ENCODE measurements at places on chromosomes 2 and 18.

GRCh38 chr2:8412082-8412481, 269.8 kb upstream of the ID2 start:
- peak; percentile 56 for DNase-seq

GRCh38 chr18:75210274-75211001, at the start of gene TSHZ1:
TSHZ1 (plus strand) TSS chr18:75210797; CDS start chr18:75211877, 1,080 bp downstream.
- DNase-seq: peak; percentile 93

- DNase-seq: no peak
Measured at GRCh38 chr2:176114120-176114929, 2.3 kb upstream of the HOXD10 start.

- no peak for DNase-seq
Measured at GRCh38 chr2:54638774-54639187, 84.7 kb upstream of the EML6 start.

GRCh38 chr18:2853926-2854664, 7.3 kb downstream of the EMILIN2 start:
- no peak for DNase-seq

- peak; percentile 34 for DNase-seq
Measured at GRCh38 chr18:44229693-44230108, 451.0 kb upstream of the SETBP1 start.

GRCh38 chr18:25517881-25518715, 166.1 kb upstream of the ZNF521 start:
- no peak for DNase-seq

DNA sequence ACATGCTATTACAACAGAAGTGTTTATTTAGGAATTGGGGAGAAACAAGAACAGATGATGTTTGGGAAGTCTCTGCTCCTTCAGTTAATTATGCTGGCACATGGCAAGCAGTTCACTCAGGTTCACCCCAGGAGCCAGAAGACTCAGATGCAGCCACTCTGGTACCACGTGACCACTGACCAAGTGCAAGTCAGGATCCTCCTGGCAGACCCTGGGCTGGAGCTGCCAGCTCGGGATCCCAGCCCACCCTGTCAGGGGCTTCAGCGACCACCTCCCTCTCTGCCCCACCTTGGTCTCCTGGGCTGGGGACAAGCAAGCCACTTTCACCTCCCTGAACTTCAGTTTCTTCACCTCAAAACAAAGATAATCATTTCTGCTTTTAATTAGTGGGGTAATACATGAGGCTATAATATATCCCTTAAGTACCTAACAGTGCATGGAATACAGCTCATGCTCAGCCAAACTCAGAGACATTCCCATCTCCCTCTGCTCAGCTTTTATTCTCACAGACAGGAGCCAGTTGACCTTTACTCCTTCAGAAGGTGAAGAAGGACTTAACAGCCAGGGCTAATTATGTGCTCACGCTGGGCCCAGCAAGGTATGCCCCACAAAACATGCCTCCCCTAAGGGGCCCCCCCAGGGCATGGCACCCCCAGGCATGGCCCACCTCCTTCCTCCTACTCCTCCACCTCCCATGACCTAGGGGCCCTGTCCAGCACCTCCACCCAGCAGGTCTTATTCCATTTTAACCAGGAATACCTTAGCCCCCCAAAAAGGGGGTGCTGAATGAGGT, 11.8 kb downstream of the CRACDL start:
- no peak for DNase-seq

- no peak for DNase-seq
Measured at GRCh38 chr2:134461511-134461910, 207.6 kb downstream of the MGAT5 start.

DNA sequence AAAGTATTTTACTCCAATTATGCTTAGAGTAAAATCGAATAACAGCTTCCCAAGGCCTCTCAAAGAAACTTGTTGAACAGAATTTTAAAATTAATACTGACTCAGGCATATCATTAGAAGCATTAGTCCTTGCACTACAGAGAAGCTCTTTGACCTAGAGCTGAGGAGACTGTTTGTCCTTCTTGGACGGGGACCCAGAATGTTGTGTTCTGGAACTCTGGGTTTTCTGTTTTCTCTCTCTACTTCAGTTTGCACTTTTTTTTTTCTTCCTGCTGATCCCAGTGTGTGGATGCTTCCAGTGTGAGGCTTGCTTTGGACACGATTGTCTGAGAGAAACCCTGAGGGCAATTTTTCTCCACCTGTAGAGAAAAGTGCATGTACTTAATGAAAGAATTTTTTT, 847.6 kb downstream of the SOCS6 start:
- no peak for DNase-seq

- DNase-seq: no peak
Measured at GRCh38 chr2:114009205-114009944, 119.5 kb downstream of the ACTR3 start.

- DNase-seq: no peak
Measured at GRCh38 chr2:223576873-223577272, 25.3 kb downstream of the SCG2 start.

DNA sequence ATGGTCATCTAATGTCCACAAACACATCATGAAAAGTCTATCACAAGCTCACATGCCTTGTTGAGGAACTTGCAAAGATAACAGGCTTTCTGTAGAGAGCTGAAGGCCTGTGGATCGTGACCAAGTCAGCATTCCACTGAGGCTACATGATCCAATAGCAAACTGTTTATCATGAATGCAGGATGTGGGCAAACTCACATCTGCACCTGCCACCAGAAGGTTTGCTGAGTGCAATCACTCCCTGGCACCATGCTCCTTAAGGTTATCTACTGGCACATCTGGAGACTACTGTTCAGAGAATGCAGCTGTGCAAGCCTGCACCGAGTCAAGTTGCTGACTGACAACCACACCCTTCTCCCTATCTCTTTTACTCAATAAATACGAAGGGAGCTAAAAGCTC, 67.3 kb upstream of the ACAA2 start:
- DNase-seq: no peak

DNA sequence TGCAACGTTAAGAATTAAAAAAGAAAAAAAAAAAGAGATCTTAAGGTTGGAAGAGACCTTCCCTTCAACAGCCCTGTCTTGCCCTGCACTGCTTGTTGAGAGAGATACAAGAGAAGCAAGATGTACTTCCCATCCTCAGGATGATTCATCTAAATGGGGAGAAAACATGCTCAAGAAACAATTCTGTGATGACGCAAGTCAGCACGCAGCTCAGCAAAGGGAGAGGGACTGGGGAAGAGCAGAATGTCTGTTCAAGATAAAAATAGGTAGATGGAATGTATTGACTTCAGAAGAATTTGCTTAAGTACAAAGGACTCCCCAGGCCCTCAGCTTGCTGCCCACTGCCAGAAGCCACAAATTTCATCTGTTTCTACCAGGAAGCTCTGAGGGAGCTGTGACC, 198.2 kb upstream of the SPRED2 start:
- DNase-seq: no peak

DNA sequence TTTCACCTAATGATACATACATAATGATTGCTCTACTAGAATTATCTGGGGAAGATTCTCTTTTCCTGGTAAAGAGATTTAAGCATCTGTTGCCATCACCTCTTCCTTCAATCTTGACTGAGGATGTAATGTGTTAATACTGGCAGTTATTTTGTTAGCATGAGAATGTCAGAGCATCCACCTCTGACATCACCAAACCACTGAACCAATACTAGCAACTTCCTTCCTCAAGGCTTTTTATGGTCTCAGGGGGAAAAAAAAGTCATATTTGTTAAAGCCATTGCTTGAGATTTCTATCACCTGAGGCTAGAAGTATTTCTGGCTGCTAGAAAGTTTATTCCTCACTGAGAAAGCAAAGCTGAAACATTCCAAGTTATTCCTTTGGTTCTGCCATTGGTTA, 48.5 kb downstream of the DSEL start:
- no peak for DNase-seq

DNA sequence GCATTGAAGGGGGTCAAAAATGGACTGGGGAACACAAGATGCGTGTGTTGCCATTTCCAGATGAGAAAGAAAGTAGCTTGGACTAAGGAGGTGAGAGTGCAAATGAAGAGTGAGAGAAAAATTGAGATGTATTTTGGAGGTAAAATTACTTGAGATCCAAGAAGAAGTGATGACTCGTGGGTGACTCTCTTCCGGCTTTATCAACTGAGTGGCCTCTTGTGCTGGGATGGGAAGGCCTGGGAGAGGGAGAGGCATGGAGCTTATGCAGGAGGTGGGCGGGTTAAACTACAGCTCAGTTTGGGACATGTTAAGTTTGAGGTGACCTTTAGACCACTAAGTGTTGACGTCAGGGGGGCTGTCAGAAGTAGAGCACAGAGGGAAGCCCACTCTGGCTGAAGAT, 34.9 kb downstream of the SULT1C2 start:
- no peak for DNase-seq

- no peak for DNase-seq
Measured at GRCh38 chr18:45408218-45408617, 207.1 kb upstream of the SLC14A2 start.

GRCh38 chr18:10797896-10798295, 272.1 kb downstream of the NAPG start:
- DNase-seq: no peak

DNA sequence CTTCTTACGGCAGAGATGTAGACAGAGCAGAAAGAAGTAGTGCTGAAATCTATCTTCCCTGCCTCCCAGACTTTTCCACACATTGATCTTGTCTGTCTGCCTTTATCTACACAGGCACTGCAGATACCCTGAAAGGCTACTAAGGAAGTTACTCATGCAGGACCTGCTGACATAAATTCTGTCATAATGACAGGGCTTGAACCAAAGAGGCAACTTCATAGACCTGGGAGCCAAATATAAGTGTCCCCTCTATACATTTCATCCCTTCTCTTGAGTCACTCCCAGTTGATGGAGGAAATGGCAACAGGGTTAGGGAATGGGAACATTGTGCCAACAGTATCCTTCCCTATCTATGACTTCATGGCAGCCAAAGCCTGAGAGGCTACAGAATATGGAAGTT, 157.5 kb downstream of the TNS1 start:
- DNase-seq: no peak

DNA sequence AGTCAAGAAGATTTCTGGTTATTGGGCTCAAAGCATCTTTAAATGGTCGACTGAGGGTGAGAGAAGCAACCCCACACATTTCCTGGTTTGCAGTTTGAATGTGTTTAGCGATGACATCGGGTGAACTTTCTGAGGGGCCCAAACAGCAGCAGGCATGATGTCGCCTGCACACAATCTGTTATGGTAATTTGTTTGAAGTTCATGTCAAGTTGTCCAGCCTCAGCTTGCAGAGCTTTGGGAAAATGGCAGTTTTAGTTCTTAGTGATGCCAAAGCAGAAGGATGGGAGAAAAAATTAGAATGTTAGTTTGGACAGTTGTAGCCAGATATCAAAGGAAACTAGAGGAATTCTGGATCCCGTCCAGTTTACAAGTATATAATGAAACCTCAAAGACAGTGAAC, 284.6 kb downstream of the MBD5 start:
- no peak for DNase-seq

DNA sequence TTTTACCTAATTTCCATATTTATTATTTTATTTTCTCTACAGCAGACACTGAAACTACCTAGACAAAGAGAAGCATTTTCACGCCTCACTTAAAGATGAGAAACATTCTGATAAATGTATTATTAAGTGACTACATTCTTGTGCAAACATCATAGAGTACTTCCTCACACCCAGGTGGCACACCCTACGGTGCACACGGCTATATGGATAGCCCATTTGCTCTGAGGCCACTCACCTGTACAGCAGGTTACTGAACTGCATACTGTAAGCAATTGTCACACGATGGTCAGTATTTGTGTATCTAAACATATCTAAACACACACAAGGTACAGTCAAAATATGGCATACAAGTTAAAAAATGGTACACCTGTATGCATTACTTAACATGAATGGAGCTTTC, 481.4 kb downstream of the CMPK2 start:
- no peak for DNase-seq

DNA sequence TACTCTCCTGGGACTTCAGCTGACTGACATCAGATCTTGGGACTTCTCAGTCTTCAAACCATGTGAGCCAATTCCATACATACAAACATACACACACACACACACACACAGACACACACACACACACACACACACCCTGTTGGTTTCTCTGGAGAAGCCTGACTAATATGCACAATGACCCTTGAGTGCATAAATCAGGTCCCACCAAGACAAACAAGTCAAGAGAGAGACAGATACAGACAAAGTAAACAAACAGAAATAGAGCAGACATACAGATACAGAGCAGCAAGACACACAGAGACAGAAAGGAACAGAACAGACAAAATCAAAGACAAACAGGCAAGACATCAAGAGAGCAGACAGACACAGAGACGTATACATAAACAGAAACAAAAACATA, 43.8 kb upstream of the DDX18 start:
- no peak for DNase-seq

- no peak for DNase-seq
Measured at GRCh38 chr2:128317181-128317898, 1.3 kb downstream of the HS6ST1 start.

- no peak for DNase-seq
Measured at GRCh38 chr2:131572175-131572574, 44.5 kb downstream of the CCDC74A start.

- DNase-seq: no peak
Measured at GRCh38 chr2:567865-568638, 109.2 kb downstream of the TMEM18 start.

- DNase-seq: no peak
Measured at GRCh38 chr2:189540551-189540950, 40.0 kb downstream of the SLC40A1 start.

DNA sequence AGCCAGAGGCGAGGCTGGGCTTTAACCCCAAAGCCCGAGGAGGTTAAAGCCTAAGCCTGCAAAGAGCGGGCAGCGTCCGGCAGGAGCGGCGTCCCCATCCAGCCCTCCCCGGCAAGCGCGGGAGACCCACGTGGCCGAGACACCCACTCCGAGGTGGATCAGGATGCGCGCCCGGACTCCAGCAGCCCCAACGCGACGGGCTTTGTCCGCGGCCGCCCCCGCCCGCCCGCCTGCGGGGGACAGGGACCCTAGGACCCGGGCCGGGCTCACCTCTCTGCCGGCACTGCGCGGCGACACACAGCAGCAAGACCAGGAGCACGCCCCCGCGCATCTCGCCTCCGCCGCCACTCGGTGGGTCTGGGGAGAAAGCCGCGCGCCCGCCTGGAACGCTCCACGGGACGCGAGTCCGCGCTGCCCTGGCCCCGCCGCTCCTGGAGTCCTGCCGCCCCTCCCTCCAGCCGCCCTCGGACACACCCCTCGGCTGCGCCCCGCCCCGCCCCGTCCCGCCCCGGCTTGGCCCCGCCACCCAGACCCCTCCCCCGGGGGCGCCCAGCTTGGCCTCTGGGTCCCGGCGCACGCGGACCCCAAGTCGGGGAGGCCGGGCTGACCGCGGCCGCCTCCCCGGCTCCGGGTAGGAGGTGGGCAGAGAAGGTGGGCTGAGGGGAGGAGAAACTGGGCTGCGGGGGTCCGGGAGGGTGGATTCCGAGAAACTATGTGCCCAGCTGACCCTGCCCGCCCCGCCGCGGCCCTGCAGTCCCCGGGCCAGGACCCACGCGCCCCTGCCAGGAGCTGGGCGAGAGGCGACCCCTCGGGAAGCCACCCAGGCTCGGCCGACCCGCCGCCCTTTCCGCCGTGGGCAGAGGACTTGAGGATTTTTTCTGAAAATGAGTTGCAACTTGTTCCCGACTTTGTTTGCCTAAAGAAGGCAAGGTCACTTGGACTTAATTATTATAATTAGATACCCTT, at the start of gene LAMA1:
TSS of gene LAMA1 (minus strand) at position 408 of the 966 bp plus-strand sequence. CDS start at position 331, 77 bp downstream.
- DNase-seq: no peak
